ENCODE measurements at places on chromosomes 7 and 10.

- no peak for DNase-seq
These were observed 28.6 kb upstream of the SAR1A start for GRCh38 chr10:70198696-70199466.

GRCh38 chr7:150369748-150370501, 1.3 kb downstream of the REPIN1 start:
- no peak for DNase-seq

DNA sequence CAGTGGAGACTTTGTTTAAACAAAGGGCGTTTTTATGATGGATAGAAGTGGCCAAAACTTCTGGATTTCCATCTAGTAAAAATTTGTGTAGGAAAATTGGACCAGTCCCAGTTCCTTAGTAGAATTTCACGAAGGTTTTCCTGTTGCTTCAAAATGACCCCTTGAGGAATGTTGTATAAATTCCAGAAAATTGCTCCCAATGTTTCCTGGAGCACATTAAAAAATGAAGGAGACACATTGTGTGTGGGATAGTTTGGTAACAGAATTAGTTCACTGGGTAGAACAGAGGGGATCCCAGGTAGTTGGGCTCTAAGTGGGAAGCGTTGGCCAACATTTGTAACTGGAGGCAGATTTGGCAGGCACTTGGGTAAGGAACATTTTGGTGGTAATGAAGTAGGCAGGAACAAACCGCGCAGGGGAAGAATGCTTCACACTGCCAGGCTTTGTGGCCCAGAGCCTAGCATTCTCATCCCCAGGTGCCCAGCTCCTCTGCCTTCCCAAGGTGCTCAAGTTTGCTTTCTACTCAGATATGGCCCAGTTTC, 758.6 kb downstream of the AUTS2 start:
- DNase-seq, result no peak

- DNase-seq, result no peak
These were observed 12.9 kb upstream of the STN1 start for GRCh38 chr10:103930881-103931280.

GRCh38 chr7:54856856-54857255, 97.8 kb upstream of the SEC61G start:
- DNase-seq, result no peak

Measured in effector CD4-positive, alpha-beta T cell (primary cell).